Amniotic epithelial cell (primary cell): ENCODE measurements at places on chromosomes 1 and 21.

- peak; percentile 19 for DNase-seq
Observed at GRCh38 chr1:168452329-168452728, 91.5 kb downstream of the XCL2 start.

GRCh38 chr1:223249854-223250631 is 107.0 kb upstream of the TLR5 start:
- peak; percentile 90 for DNase-seq

DNA sequence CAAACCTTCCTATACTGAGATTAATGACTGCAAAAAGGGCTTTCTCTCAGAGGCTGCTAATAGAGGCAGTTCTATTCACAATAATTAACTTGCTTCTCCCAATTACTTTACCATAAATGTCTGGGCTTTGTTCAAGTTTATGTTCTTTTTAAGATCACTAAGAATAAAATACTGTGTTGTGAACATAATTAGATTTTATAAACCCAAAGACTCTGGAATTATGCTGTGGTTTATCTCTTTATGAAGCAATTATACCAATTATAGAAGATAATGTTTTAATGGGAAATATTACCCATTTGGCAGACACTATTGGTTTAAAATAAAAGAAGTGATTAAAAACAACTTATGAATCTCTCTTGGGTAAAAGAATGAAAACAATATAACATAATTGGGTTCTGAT is 43.5 kb upstream of the IL12RB2 start:
- no peak for DNase-seq

GRCh38 chr1:170660281-170660713 is 3.6 kb upstream of the PRRX1 start:
- DNase-seq: no peak

GRCh38 chr1:91700332-91700731 is 185.6 kb downstream of the TGFBR3 start:
- peak; percentile 66 for DNase-seq

GRCh38 chr1:192808163-192808517 is 699 bp upstream of the RGS2 start:
- no peak for DNase-seq

DNA sequence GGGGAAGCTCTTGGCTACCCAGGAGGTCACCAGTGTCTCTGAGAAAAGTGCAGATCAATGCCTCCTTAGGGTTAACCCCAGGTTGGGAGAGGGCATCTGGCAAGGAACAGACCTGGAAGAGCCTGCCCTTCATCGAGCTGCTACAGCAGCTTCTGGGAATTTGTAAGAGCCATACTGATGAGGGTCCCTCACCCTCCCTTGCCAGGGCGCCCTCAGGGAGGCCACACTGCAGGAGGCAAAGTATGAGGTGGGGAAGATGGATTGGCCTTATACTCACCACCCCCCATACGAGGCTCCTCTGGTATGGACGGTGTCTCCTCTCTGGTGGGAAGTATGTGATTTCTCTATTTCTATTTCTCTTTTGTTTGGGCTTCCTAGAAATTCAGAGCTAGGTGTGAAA is 13.2 kb downstream of the IGSF3 start:
- DNase-seq: no peak

DNA sequence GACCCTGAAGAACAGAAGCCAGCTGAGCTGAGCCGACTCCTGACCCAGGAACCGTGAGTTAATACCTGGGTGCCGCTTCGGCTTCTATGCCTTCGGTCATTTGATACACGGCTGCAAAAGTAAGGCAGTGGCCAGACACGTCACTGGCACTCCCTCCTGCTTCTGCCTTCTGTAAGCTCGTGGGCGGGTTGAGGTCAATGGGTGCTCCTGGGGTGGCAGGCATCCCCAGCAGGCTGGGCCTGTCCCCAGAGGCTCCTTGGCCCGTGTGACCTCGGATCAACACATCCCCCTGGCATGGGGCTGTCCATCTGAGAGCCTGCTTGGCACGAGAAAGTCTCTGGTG is 35.7 kb upstream of the COL6A1 start:
- DNase-seq: no peak

DNA sequence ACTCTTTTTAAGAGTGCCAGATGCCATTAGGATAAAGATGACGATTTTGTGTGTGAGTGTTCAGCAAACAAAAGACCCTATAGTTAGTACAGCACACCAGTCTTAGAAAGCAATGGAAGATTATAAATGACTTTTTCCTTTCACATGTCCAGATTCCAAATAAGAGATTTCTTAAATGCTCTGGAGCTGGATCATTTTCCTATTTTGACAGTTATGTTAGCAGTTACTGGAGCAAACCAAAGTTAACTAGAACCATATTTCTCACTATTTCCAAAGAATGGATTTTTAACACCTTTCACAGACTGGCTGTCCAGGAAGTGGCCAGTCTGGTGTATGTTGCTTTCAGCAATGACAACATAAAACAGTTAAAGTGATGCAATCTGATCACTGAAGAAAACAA is 905.8 kb upstream of the ADGRL2 start:
- no peak for DNase-seq

DNA sequence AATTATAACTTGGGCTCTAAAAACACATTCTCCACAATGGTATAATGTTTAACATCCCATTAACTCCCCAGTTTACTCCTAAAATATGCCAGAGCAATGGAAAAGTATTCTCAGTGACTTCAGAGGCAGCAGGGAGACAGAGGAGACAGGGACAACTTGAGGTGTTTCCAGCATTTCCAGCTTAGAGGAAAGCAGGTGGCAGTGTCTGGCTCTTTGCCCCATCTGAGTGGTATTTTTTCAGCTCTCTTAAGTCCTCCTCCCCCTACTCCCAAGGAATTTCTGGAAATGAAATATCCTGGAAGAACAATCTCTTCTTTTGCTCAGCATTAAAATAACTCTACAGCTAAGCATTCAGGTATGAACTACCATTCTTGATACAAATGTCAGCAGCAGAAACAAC is 10.8 kb upstream of the ERMAP start:
- DNase-seq: no peak

DNA sequence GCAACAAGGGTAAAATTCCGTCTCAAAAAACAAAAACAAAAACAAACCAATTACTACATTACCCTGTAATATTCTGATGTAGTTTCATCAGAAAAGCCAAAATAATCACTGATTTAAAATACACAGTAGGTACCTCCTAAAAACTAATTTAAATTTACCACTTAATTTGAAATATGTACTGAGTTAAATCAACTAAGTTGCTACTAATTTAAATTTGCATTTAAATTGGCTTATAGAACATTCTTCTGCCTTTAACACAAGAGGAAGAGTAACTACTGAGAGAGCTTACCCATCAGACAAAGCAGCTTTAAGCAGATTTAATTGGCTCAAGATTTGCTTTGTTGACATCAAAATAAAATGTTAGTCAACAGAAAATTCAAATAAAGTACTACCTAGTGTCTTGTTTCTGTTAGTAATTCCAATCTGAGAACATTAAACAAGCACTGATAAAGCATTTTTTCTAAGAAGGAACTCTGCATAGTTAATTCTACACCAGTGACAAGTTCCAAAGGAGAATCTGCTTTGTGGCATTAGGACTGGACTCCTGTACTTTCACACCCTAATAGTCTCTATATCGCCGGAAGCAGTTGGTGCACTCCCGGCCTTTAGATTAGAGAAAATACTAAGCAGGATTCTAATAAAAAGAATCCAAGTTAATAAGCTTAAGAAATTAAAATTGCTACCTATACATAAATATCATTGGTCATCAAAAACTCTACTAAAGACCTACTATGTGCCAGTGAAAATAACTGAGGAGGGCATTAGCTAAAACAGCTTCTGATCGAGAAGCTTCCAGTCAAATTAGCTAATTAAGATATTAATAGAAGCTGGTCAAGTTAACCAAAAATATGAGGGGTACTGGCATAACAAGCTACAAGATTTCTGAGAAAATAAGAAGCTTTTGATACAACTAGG is 8.4 kb downstream of the LUZP1 start:
- no peak for DNase-seq
